ENCODE measurements at places on chromosomes 3 and 15.

DNA sequence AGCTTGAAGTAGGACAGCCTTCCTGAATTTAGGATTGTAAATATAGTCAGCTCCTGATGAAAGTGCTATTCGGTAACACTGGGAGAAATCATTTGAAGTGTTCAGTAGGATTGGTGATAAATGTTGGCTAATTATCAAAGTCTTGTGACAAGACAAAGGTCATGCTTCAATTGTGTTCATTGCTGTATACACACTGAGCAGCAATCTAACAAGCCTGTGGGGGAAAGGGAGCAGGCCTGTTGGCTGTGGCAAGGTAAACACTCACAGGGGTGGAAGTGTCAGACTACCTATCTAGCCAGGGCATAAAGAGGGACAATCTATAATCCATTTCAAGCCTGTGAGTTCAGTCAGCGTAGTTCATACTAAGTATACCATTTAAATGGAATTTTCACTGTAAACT lies 111.0 kb upstream of the MANF start:
- DNase-seq: no peak

DNA sequence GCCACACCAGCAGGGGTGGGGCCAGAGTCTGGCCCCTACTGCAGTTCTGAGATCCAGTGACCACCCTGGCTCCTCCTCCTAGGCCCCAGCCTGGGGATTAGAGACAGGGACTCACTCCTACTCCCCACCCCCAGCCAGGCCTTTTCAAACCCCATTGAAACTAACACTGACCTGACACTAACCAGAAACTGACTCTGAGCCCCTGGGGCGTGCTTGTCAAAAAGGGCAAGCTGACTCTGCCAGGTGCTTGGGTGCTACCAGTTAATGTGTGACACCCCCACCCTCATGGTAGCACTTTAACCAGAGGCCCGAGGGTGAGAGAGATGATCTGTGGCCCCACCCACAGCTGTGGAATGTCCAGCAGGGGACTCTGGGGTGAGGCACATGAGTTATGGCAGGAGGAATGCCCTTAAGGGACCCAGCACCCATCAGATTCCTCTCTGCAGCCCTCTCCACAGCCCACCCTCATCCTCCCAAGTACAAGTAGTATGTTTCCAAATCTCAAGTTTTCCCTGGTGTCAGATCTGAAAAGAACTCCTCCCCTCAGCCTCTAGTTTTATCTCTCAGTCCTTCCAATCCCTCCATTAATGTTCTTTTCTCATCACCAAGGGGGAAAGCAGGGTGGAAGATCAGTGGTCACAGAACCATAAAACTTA lies 1.4 kb downstream of the PTH1R start:
- DNase-seq: no peak

GRCh38 chr15:93239591-93239990 lies 150.6 kb upstream of the RGMA start:
- DNase-seq: no peak

DNA sequence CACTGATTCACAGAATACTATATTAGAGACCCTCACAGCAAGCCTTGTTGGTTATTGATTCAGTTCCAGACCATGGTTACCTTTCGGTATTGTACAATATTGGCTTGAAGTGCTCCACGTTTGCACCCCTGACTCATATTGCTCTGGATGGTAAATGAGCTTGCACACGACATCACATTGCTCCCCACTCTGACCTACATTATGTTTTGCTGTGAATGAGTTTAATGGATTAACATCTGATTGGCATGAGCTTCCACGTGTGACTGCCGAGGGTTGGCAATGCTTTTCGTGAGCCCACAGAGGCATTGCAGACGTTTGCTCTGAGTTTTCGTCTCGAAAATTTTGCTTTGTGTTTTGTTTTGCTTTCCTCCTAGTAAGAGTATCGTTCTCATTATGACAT lies 225.8 kb upstream of the ICE2 start:
- DNase-seq: peak; percentile 61

DNA sequence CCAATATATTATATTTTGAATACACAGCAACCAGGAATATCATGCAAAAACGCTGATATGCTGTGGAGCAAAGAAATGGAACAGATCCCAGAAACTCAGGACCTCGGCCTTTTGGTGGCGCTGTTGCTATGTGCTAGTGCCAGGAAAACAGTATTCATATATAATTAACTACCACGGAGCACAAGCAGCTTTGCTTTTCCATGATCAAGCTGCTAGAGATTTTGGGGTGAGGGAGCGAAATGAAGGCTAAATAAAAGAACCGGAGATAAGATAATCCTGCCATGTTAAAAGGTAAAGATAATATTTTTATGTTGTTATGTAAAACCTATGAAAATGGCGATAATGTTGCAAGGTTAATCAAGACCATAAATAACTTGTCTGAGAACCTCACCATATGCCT lies 157.7 kb upstream of the FAM3D start:
- DNase-seq: peak; percentile 10

GRCh38 chr15:101053261-101053660 lies 134.1 kb downstream of the LRRK1 start:
- no peak for DNase-seq

- DNase-seq: no peak
Observed at GRCh38 chr3:187920913-187921312, 175.6 kb upstream of the BCL6 start.

DNA sequence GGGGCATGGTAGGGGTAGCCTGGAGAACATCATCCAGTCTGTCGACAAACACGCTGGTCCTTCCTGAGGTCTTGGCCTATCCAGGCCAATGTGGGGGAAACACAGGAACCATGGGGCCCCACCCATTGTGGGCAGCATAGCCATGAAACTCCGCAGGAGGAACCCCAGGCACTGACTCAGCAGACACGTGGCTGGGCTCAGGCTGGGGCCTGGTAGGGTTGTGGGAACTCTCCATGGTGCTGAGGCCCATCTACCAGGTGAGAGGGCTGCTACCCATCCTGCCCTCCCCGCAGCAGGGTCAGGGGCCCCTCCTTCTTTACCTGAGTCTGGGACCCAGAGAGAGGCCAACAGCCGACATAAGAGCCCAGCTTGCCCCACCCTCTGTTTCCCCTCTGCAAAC lies 22.6 kb upstream of the CACNA2D2 start:
- peak; percentile 54 for DNase-seq

DNA sequence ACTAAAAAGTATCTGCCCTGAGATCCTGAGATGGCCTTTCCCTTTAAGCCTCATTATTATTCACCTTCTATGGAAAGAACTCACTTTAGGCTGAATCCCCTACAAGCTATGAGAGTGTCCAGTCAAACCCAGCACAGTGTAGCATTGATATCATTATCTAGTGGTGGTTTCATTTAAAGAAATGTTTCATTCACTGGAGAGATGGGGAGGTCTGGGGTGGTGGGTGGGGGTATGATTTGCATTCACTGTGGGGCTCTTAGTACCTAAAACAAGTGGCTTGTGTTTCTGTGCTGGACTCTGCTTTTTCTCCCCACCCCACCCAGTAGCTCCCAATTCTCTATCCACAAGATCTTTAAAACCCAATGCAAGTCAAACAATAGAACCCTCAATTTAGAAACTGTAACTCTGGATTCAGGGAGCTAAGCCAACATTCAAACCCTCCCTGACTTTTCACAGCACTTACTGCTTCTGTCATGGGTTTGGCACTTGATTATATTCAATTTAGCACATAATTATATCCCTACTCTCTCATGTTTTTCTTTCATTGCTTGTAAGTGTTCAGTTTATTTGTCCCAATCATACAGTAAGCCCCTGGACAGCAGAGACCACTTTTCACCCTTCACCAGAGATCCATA lies 310.5 kb upstream of the THBS1 start:
- no peak for DNase-seq

GRCh38 chr3:29465836-29466235 lies 185.0 kb downstream of the RBMS3 start:
- no peak for DNase-seq

GRCh38 chr3:167892205-167892604 lies 156.7 kb downstream of the SERPINI1 start:
- DNase-seq: no peak

DNA sequence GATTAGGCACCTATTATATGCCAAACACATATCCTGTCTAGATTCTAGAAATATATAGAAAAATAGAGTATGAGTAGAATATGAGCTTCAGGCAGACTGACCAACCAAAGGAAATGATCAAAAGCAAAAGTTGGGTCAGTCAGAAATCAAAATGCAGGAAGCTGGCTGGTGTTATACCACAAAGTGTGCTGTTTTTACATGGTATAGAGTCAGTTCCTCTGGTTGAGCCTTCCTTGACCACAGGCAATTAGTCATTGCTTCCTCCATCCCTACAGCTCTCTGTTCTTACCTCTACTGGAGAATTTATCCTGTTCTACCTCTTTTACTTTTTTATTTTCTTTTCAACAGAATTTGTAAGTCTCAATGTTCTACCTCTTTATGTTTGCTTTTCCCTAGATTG lies 149.8 kb downstream of the TMCO5A start:
- no peak for DNase-seq

DNA sequence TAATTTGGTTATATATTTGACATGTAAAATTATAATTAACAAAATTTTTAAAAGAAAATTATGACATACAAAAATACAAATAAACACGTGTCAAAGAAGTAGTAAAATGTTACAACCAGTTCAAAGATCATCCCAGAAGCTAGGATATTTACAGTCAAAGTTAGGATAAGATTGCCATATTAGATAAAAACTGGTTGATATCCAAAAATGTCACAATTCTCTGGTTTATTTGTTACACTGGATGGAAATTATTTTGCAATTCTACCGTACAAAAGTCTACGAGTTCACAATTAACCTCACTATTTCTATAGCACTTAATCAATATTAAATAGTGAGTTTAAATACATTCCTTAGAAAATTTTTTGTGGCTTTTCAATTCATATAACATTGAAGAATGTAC lies 673.8 kb downstream of the GBE1 start:
- DNase-seq: no peak

DNA sequence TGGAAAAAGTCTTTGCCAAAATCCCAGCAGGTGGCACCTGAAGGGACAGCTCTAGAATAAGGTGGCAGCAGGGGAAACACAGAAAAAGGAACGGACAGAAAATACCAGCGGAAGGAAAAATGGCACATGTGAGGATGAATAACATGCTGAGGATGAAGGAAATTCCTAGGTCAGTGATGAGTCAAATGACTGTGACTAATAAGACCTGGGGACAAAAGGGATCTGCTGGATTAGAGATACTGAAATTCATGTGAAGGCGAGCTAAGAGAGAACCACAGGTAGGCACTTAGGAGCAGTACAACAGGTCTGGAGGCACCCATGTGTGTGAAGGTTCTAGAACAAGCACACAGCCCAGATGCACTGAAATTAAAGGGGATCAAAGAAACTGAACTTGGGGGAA lies 482.5 kb downstream of the FOXP1 start:
- DNase-seq: no peak

- DNase-seq: peak; percentile 88
Observed at GRCh38 chr3:197711973-197712707, 24.6 kb downstream of the RUBCN start.

GRCh38 chr15:46735115-46735514 lies 982.2 kb upstream of the SEMA6D start:
- no peak for DNase-seq

GRCh38 chr3:184334470-184335158 lies 2.8 kb upstream of the FAM131A start:
- peak; percentile 49 for DNase-seq

DNA sequence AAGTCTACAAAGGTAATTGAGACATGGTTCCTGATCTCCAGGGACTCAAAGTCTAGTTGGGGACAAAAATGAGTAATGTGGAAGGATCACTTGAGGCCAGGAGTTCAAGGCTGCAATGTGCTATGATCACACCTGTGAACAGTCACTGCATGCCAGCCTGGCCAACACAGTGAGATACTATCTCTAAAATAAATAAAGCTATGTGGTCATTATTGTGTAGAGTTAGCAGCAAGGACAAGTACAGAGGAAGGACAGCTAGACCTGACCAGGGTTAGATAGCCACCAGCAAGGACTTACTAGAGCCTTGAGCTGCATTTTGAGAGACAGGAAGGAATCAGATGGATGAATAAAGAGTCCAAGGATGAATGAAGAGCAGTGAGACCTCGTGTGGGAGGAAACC lies 166.5 kb downstream of the MINAR1 start:
- no peak for DNase-seq

- DNase-seq: no peak
Observed at GRCh38 chr15:69346112-69346511, 47.4 kb downstream of the PAQR5 start.

- DNase-seq: no peak
Observed at GRCh38 chr15:59283717-59284391, 77.2 kb downstream of the LDHAL6B start.

- no peak for DNase-seq
Observed at GRCh38 chr3:138132239-138132638, at the start of gene A4GNT. TSS of gene A4GNT (minus strand) at chr3:138132390. CDS start at chr3:138131256, 1,134 bp downstream.

GRCh38 chr15:59437817-59438624 lies at the start of gene FAM81A:
TSS of gene FAM81A (plus strand) at chr15:59438186. CDS start at chr15:59458627, 20,441 bp downstream.
- DNase-seq: peak; percentile 14

GRCh38 chr3:194996746-194997145 lies 274.2 kb downstream of the XXYLT1 start:
- DNase-seq: no peak

DNA sequence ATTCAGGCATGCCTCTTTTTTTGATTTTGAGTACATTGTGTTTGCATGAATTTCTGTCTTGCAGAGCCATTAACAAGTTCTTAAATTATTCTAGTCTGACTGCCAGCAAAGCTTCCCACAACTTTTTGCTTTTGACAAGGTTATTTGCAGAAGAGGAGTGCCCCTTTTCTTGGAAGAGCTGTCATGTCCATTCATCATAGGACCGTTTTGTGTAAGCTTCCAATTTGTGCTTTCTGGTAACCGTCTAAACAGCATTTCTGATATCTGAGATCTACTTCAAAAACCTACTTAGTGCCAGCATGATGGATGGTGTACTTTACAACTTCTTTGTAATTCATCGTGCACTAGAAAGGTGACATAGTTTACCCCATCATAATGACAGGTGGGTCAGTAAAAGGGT lies 379.7 kb downstream of the NAALADL2 start:
- DNase-seq: no peak

- DNase-seq: no peak
Observed at GRCh38 chr3:46495901-46496456, 1.8 kb upstream of the RTP3 start.

- no peak for DNase-seq
Observed at GRCh38 chr3:108845709-108846293, 23.2 kb downstream of the TRAT1 start.

- DNase-seq: no peak
Observed at GRCh38 chr3:58104712-58105111, 96.5 kb downstream of the FLNB start.

GRCh38 chr3:127450331-127450730 lies 140.2 kb downstream of the TPRA1 start:
- no peak for DNase-seq

- DNase-seq: no peak
Observed at GRCh38 chr3:31880482-31881078, 100.5 kb downstream of the OSBPL10 start.

GRCh38 chr3:113533534-113533892 lies 1.2 kb downstream of the SIDT1 start:
- DNase-seq: peak; percentile 31

All from activated naive CD4-positive, alpha-beta T cell treated with Interleukin-2 at 50 U/mL for 16 hours (primary cell).